ENCODE measurements at places on chromosomes 16 and 17.

DNA sequence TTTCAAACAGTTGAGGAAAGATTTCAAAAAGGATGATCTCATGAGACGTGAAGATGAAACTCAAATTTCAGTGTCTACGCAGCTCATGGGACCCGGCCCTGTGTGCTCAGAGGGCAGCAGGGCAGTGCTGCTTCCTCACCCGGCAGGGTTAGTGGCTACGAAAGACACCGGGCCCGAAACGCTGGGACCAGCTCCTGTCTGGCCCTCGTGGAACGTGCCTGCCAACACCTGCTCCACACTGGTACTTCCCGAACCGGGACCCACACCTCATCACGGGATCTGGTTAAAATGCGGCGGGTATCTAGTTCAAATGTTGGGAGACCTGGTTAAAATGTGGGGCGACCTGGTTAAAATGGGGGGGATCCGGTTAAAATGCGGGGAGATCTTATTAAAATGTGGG, 18.7 kb downstream of the DNASE1 start:
- DNase-seq = no peak

DNA sequence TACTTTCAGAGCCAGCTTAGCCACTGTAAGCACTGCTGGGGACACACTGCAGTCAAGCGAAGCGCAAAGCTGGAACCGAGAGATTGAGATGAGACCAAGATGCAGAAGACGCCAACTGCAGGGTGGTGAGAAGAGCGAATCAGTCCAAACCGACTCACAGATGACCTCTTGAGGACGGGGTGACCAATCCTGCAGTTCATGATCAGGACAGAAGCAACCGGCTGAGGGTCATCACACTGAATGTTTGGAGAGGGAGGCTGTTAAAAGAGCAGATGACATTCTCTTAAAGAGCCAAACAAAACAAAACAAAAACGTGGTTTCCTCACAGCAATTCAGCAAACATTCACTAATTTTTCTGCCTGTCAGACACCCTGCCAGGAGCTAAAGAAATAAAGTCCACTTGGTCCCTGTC, 8.5 kb downstream of the HASPIN start:
- no peak for DNase-seq

DNA sequence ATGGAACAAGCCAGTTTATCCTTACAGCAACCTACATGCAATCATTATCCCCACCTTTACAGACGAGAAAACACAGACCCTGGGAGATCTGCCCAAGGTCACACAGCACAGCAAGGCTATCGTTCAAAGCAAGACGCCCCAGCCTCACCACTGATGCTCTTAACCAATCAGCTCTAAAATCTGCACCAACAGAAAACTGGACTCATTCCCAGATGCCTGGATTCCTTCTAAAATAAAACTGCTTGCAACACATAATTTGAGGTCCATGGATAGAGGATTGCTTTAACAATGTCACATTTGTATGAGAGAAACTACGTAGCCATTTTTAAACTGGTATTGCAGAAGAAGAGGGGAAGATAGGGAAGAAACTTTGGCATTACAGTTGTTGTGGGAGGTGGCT, 6.8 kb downstream of the COTL1 start:
- no peak for DNase-seq

GRCh38 chr16:12769525-12769924, 34.2 kb downstream of the CPPED1 start:
- DNase-seq = no peak

DNA sequence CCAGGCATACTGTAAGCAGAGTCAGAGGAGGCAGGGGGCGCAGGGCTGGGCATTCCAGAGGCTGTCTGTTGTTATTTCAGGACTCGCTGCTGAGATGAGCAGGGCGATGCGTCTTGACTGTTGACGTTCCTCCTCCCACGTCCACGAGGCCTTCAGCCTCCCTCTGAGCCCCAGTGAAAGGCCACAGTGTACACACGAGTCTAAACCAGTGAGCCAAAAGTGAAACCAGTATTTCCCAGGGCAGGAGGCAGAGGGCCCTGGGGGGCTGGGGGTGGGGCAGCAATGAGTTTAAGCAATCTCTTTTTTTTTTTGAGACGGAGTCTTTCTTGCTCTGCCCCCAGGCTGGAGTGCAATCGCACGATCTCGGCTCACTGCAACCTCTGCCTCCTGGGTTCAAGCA, 21.5 kb downstream of the SMTNL2 start:
- DNase-seq = no peak

All from SW 1271 (cell line).